ENCODE measurements at places on chromosomes 3 and 15.

- peak; percentile 93 for DNase-seq
Measured at GRCh38 chr3:129626744-129627349, 20.4 kb upstream of the PLXND1 start.

DNA sequence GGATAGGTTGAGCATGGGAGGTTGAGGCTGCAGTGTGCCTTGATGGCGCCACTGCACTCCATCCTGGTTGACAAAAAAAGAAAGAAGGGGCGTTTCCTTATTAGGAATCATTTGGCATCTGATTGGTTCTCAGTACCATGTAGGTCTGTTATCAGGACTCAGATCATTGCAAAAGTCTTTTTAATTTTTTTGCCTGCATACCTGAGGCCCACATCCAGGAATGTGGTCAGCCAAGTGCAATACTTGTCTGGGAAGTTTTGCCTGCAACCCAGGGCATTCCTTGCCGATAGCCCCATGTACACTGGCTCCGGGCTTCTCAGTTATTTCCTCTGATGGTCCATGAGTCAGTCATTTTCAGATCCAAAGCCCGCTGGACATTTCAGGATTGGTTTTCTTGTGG, 50.1 kb upstream of the CRTC3 start:
- no peak for DNase-seq

DNA sequence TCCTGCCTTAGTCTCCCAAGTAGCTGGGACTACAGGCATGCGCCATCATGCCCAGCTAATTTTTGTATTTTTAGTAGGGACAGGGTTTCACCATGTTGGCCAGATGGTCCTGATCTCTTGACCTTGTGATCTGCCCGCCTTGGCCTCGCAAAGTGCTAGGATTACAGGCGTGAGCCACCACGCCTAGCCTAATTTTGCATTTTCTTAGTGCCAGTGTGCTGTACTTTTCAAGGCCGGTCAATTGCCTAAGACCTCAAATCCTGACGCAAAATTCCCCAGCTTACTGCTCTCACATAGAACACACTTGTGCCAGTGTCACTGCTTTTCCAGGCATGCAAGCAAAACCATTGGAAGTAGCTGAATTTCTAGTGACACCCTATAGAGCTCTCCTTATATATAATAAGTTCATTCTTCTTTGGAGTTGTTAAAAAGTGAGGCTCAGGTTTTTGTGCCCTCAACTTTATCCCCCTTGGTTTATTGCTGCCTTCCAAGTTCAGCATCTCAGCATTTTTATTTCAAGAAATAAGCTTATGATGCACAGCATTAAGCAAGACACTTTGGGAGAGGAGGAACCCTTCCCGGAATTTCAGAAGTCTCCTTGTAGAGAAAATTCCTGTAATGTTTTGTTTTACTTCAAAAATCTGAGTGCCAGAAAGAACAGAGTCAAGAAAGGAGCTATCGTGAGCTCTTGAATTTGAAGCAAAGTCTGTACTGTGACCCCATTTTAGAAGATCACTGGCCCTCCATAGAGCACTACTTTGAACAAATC, 93.2 kb downstream of the FILIP1L start:
- DNase-seq, result no peak

DNA sequence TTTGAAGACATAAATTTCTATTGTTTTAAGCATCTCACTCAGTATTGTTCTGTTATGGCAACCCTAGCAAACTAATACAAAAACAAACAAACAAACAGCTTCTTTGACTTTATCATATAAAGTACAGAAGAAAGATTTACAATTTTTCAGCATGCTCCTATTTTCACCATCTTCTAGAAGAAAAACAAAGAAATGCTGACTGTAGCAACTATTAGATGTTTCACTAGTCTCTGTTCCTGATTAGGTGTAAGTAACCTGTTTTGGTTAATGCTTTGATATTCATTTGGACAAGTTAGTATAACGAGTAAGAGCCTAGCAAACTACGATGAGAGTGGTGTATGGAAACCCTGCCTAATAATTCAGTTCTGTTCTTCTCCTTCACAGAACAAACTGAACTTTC, 478.5 kb downstream of the NAALADL2 start:
- DNase-seq, result no peak

DNA sequence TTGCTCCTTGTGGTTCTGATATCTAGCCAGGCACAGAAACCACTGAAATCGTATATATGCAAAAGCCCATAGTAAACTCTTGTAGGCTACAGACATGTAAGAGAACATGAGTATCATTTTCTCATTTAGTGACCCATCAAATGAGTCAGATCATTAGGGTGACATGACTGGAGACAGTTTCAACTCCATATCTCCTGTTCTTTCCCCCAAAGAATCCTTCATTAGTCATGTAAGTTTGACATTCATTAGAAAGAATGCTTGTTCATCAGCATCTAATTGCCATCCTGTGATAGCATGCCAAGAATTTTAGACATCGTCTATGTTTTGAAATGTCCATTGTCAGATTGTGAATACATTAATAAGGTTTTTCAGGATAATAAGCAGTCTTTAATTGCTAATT, 264.9 kb upstream of the TPM1 start:
- no peak for DNase-seq

GRCh38 chr15:71191296-71191695, 76.0 kb downstream of the THSD4 start:
- DNase-seq, result no peak

DNA sequence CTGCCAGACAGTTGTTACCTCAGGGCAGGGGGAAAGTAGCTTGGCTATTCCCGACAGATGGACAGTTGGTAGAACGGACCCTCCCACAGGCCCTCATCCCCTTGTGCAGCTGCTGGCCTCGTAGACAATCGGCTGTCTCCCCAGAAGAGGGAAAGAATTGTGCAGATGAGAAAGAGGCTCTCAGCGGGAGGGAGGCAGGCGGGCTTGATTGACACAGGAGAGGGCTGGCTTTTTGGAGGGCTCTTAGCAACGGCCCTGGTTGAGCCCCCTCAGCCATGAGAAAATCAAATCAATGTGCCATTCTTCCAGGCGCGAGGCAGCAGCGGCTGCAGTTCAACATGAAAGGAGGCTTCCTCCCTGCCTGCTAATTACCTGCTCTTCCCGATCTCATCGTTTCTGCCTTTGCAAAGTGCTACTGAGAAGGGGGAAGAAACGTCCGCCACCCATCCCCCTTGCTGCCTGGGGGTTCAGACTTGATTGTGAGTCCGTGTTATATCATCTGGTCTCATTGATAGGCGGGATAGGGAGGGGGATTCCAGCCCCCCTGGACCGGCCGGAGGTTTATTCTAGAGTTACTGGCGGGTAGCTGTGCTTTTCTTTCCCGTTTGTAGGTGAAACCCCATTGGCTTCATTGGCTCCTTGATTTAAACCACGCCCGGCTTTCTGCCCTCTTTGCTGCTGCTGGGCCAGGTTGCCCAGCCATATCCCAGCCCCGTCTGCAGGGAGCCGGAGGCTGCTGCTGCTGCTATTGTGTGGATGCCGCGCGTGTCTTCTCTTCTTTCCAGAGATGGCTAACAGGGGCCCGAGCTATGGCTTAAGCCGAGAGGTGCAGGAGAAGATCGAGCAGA, at the start of gene TAGLN3:
TAGLN3 (plus strand) TSS at position 287 of the 848 bp plus-strand sequence; CDS start at position 788, 501 bp downstream.
- no peak for DNase-seq

DNA sequence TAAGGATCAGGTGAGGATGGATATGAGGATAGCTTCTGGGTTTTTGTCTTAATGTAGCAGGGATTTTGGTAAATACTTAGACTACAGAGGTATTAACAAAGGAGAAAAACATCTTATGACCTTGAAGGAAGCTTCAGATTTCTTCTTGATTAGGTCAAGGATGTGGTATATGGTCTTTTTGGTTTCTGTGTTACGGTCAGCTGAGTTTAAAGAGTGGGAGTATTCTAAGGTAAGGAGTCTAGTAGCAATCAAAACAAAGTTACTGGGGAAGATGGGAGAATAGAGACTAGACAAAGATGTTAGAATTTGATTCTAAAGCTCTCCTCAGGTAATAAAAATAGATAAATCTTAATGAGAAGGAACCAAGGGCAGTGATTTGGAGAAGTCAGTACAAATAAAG, 6.2 kb downstream of the HMG20A start:
- no peak for DNase-seq

DNA sequence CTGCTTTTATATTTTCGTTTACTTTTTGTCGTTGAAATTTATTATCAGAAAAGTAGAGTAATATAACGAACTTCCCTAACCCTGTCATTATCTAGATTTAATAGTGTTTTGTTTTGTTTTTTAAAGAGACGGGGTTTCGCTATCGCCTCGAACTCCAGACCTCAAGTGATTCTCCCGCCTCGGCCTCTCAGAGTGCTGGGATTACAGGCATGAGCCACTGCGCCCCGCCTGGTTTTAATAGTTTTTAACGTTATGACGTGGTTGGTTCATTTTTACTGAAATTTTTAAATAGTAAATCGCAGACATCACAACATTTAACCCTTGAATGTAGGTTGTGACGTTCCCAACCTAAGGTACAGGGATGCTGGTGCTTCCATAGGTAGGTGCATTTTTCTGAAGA, 1.0 kb downstream of the NGRN start:
- no peak for DNase-seq
